ENCODE measurements at places on chromosomes 12 and 14. TPM values are rescaled to one million over a fixed set of nuclear protein-coding genes. Genes with fewer than 3 reads are reported as not detected.

DNA sequence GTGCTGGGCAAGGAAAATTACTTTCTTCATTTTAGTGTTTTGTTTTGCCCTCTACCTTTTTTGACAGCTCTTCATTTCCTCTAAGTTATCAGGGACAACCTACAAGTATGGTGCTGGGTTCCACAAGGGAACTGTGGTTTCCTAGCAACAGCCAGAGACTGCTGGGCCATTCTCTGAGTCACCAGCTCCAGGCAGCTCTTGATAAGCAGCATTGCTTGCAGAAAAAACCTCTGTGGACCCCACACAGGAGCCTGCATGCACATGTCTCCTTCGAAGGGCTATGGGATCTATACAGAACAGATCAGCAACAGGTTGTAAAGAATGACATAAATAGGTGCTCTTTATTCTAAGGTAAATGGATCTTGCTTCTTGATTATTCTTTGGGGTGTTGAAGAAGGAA, 81.0 kb upstream of the CCDC196 start:
- peaks cover 6% of the 10 kb centered on the region for H3K4me1 ChIP-seq
- H3K27ac ChIP-seq: no peak overlapping the region
- no peak overlapping the region for H3K4me3 ChIP-seq
- peak; percentile 41 for DNase-seq
- H3K27me3 ChIP-seq: no peaks in the 10 kb centered on the region
- H3K36me3 ChIP-seq: no peaks in the 10 kb centered on the region

DNA sequence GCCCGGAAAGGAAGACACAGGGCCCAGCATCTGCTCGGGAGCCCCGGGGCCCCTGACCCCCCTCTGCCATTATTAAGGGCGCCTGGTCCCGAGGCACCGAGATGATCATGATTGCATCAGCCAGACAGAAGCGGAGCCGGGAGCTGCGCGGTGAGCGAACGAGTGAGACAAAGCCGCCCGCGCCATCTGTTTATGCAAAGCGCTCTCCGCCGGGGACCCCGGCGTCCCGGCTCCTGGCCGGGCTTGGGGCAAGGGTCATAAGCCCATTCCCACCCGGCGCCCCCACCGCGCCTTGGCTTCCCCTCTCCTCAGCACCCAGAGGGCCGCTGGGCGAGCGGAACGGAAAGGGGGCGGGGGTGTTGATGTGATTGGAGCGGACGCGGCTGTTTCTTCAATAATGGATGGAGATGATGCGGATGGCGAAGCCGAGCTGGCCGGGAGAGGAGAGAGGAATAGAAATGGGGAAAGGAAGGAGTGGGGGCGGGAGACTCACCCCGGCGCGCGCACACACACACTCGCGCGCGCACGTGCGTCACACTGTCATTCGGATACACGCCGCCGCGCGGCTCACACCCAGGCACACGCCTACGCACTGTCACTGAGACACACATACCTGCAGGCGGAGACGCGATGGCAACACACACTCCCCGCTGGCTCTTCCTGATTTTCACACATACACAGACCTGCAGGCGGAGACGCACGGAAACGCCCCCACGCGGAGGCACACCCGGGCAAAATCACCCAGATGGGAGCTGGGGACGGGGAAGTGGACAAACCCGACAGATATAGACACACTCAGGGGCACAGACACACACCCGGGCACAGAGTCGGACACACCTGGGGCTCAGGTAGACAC, 10.7 kb downstream of the STAC3 start:
- DNase-seq: peak; percentile 68
- H3K27ac ChIP-seq: no peak overlapping the region
- H3K4me1 ChIP-seq: peaks cover 56% of the 10 kb centered on the region

DNA sequence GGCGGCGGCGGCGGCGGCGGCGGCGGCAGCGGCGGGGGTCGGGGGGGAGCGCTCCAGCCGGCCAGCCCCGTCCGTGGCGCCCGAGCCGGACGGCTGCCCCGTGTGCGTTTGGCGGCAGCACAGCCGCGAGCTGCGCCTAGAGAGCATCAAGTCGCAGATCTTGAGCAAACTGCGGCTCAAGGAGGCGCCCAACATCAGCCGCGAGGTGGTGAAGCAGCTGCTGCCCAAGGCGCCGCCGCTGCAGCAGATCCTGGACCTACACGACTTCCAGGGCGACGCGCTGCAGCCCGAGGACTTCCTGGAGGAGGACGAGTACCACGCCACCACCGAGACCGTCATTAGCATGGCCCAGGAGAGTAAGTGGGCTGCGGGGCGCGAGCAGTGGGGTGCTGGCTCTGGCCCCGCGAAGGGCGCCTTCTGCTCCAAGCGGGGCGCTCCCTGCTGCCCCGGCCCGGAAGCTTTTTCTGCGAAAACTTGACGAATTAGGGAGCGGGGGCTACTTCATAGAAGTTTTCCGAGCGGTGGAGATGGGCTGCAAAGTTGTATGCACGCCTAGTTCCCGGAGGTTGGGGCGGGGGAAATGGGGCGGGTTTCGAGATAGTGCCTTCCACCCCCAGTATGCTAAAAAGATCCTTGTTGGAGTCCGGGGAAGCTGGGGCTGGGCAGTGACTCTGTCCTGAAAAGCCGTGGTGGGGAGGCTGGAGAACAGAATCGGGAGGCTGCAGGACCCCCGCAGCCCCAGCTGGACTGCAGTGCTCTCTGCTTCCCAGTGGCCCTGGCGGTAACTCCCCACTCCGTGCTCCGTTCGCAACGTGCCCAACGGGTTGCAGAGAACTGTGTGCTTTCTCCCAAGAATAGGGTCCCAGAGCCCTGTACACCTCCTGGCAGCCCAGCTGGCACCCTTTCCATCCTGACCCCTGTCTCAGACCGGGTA, 751 bp downstream of the GDF11 start:
- peaks cover 29% of the 10 kb centered on the region for H3K4me1 ChIP-seq
- H3K4me3 ChIP-seq: peak overlapping the region; percentile 96
- no peaks in the 10 kb centered on the region for H3K27me3 ChIP-seq
- peak; percentile 47 for DNase-seq
- no peaks in the 10 kb centered on the region for H3K36me3 ChIP-seq
- peak overlapping the region; percentile 91 for H3K27ac ChIP-seq

DNA sequence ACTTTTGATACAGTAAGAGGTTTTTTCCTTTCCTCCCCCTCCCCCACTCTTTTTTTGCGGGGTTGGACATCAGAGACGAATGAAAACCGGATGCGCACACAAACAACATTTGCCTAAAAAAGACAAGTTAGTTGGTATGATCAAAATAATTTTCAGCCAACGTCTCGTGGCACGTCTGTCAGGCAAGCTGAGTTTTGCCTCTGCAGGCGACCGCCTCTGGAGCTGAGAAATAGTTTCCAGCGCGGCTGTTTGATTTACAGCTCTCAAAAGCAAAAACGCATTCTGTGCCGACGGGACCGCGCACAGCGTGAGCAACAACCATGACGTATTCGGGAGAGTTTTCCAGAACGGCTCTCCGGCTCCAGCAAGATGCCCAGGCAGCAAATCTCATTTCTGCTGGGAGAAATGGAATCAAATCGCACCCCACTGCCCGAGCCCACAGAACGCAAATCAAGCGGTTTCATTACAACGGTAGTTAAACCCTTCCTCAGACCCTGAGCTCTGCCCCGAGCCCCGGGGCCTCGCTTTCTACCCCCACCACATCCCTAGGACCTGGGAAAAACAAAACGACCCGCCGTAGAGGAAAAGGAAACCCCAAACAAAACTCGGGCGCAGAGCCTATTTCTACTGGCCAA, 14.2 kb upstream of the CALM1 start:
- peaks cover 10% of the 10 kb centered on the region for H3K4me1 ChIP-seq
- H3K4me3 ChIP-seq: peak overlapping the region; percentile 56
- peak; percentile 78 for DNase-seq
- no peaks in the 10 kb centered on the region for H3K36me3 ChIP-seq

DNA sequence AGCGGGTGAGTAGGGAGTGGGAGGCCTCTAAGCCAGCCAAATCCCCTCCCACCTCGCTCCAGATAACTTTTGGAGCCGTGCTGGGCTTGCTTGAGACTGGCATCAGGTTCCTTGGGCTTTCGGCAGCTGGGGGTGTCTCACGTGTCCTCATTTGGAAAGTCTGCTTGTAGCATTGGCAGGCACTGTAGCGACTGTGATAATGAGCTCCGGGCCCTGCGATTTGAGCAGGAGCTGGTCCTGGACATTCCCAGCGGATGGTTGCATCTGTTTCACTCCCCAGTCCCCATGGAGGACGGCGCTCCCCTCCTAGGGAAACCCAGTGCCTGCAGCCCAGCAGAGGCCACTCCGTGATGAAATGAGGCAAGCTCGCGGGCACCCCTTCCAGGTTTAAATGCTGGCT, 49.4 kb downstream of the DGLUCY start:
- H3K27ac ChIP-seq: no peak overlapping the region
- no peaks in the 10 kb centered on the region for H3K4me1 ChIP-seq
- no peak for DNase-seq
- no peaks in the 10 kb centered on the region for H3K27me3 ChIP-seq

DNA sequence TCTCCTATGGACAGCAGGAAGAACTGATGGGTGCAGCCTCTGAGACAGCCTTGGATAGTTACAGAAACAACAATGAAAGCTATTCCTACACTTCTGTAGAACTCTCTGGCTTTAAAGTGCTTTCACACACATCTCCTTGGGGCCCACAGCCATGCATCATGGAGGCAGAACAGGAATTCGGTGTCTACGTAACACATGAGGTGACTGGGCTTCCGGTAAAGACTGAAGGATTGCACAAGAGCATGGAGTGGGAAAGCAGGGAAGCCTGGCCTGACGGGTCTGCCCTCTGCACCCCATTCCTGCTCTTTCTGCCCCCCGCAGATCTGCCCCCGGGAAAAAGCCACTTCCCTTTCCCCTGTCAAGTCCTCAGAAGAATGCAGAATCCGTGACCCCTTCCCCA, 82.6 kb downstream of the VWF start:
- no peak overlapping the region for H3K27ac ChIP-seq
- no peak for DNase-seq

GRCh38 chr12:131418121-131418520, 292.8 kb upstream of the SFSWAP start:
- no peaks in the 10 kb centered on the region for H3K36me3 ChIP-seq
- DNase-seq: no peak
- no peak overlapping the region for H3K4me3 ChIP-seq
- no peak overlapping the region for H3K27ac ChIP-seq

GRCh38 chr12:53051881-53052412, 2.1 kb downstream of the TNS2 start:
- H3K27ac ChIP-seq: no peak overlapping the region
- H3K4me1 ChIP-seq: peaks cover 40% of the 10 kb centered on the region
- no peak overlapping the region for H3K4me3 ChIP-seq
- no peak for DNase-seq

DNA sequence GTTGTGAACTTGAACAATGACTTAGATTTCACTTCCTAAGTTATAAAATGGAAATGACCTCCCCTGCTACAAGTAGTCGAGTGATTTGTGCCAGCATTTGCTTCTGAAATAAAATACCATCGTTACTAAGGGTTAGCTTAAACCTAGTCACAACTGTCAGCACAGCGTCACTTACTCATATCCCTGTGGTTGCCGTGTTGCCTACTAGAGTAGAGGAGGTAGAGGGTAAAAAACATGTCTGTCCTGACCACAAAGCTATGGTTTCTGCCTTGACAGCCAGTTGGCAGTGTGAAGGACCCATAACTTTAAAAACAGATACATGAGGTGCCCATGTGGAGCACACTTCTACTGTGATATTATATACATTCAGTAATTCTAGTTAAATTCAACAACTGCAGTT, 234.2 kb upstream of the RGS6 start:
- H3K36me3 ChIP-seq: no peaks in the 10 kb centered on the region
- H3K4me3 ChIP-seq: no peak overlapping the region
- no peaks in the 10 kb centered on the region for H3K27me3 ChIP-seq
- H3K27ac ChIP-seq: no peak overlapping the region

Gene CACNA1C
- 2.7 TPM for total RNA-seq

Gene KICS2
- 5.8 TPM for total RNA-seq

Gene SLC5A8
- total RNA-seq: not detected

Gene BEST3
- total RNA-seq: not detected

Gene CLEC12A
- not detected for total RNA-seq

Gene DHRS2
- 2.8 TPM for total RNA-seq

Gene STYK1
- 0.15 TPM for total RNA-seq

Gene PHETA1
- 12.8 TPM for total RNA-seq

Gene SVOP
- total RNA-seq: not detected

Gene CCDC38
- 0.12 TPM for total RNA-seq

Gene HVCN1
- total RNA-seq: 12.0 TPM

Gene BHLHE41
- 0.12 TPM for total RNA-seq
